IPS DF 19.7 (cell line): ENCODE measurements at places on chromosomes 6 and 20.

- DNase-seq: peak; percentile 17
Measured at GRCh38 chr20:4135385-4136077, 120.2 kb upstream of the RNF24 start.

GRCh38 chr6:161694995-161695394, 421.1 kb upstream of the AGPAT4 start:
- no peak for DNase-seq

GRCh38 chr20:49519777-49520359, 37.4 kb upstream of the KCNB1 start:
- no peak for DNase-seq

DNA sequence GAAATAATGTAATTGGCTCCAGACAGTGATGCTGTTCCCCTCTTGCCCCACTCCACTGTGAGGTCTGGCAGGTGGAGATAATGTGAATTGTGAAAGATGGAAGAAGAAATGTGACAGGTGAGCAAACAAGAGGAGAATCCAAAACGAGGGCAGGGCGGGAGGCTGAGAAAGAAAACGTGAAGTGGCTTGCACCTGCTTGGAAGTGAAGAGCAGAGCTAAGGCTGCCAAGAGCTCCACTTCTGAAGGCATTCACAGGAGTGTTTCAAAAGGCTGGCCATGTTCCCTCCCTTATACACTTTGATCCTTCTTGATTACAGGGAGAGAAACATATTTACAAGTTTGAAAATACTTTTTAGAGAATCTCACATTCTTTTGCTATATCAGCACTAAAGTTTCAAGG, 359.4 kb downstream of the EPHA7 start:
- no peak for DNase-seq

- peak; percentile 15 for DNase-seq
Measured at GRCh38 chr20:6663104-6663503, 104.4 kb upstream of the BMP2 start.

DNA sequence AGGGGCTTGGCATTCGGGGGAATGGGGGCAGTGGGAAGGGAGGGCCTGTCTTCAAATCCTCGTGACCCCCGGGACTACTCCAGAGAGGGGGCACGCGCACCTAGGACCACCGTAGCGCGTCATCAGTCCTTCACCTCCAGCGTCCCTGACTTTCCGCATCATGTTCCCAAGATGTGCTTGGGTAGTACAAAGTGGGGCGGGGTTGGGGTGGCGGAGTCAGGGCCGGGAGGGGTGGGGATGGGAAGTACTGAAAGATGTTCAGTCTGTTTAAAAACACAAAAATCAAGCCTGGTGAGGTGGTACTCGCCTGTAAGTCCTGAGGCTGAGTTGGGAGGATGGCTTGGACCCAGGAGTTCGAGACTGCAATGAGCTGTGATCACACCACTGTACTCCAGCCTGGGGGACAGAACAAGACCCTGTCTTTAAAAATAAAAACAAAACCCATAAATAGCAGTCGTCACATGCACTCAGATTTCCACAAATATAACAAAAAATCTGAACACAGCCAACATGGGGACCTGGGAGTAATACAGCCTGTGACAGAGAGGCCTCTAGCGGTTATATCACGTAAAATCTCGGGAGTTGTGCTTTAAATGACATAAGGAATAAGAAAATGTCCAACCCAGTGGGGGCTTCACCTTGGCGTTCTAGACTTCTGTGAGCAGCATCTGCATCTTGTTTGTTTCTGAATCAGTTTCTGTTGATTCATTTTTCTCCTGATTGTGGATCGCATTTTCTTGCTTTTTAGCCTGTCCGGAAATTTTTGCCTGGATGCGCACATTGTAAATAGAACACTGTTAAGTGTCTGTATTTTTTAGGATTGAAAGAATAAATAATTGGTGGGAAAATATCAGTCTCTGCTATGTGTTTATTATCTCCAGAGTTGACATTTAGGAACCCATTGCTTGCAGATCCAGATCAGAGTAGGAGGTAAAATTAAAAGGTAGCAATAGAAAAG, 698 bp upstream of the LRP11 start:
- no peak for DNase-seq
